ENCODE measurements at places on chromosomes 4 and X.

GRCh38 chrX:16114611-16115010 is 8.8 kb upstream of the GRPR start:
- no peak for DNase-seq

GRCh38 chrX:135213200-135213844 is 38.5 kb upstream of the ETDA start:
- no peak for DNase-seq

DNA sequence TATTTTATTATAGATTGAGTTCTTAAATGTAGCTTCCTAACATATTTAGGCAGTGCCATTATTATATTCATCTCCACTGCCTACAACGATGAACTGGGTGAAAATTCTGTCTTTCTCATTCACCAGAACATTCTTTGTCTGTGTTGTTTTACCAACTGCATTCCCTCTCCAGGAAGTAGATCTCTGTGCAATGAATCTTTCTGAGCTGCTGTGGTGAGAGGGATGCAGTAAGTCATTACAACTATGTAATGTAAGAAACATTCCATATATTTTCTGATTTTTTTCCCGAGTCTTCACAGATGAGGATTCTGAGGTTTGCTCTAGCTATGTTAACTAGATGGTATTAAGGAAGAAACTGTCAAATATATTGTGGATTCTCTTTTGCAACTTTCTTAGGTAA is 811.9 kb upstream of the PCDH7 start:
- no peak for DNase-seq

- DNase-seq = no peak
Observed at GRCh38 chrX:153725039-153725831, 579 bp downstream of the ABCD1 start.

DNA sequence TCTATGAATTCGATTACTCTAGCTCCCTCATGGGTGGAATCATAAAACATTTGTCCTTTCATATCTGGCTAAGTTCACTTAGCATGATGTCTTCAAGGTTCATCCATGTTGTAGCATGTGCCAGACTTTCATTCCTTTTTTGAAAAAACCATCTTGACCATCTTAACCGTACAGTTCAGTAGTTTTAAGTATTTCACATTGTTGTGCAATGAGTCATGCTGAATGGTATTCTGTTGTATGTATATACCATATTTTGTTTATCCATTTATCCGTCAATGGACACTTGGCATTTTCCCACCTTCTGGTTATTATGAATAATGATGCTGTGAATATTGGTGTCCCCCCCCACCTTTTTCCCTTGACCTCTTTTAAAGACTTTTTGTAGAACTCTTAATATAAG is 72.4 kb upstream of the TLR2 start:
- no peak for DNase-seq

DNA sequence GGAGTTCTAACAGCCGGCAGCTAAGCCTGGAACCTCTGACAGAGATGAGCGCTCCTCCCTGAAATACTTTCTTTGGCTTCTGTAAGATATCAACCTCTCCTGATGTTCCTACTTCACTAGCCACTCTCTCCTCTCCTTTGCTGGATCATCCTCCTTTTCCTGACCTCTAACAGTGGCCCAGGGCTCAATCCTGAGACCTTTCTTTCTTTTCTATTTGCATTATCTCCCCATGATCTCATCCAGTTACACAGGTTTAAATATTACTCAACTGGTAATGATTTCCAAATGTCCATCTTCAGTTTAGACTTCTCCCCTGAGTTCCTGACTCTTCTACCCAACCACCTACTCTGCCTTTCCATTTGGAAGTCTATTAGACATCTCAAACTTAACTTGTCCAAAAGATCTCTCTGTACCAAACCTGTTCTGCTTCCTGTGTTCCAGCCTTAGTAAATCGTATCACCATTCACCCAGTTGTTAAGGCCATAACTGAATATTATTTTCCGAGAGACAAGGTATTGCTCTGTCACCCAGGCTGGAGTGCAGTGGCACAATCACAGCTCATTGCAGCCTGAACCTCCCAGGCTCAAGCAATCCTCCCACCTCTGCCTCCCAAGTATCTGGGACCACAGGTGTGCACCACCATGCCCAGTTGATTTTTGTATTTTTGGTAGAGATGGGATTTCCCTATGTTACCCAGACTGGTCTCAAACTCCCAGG is 41.1 kb downstream of the RFC1 start:
- no peak for DNase-seq

- no peak for DNase-seq
Observed at GRCh38 chr4:2886622-2887021, 43.0 kb downstream of the ADD1 start.

DNA sequence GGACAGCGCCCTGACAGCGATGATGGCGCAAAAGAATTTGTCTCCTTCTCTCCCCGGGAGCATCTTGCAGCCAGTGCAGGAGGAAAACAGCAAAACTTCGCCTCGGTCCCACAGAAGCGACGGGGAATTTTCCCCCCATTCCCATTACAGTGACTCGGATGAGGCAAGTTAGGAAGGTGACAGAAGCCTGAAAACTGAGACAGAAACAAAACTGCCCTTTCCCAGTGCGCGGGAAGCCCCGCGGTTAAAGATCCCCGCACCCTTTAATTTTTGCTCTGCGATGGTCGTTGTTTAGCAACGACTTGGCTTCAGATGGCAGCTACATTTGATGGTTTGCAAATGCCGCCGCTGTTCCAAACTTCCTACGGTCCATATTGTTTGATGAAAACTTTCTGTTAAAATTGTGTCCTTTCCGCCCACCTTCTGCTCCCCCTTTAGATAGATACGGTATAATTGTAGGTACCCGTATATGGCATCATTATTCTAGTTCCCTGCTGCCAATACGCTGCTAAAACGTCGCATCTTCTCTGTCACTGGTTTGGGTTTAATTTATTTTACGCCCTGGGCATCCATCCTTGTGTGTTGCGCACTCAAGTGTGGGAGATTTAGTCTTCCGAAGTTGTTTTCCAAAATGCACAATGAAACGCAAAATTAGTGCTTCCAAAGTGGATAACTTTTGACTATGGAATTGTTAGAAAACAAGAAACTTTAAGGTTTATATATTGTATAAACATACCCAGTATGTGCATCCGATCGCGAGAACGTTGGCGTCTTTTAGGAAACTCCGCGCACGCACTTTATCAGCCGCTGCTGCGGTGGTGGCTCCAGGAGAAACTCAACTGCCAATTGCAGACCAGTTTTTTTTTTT is 1.5 kb downstream of the ATOH1 start:
- DNase-seq = no peak

- DNase-seq = no peak
Observed at GRCh38 chr4:40686081-40686913, 56.6 kb upstream of the RBM47 start.

DNA sequence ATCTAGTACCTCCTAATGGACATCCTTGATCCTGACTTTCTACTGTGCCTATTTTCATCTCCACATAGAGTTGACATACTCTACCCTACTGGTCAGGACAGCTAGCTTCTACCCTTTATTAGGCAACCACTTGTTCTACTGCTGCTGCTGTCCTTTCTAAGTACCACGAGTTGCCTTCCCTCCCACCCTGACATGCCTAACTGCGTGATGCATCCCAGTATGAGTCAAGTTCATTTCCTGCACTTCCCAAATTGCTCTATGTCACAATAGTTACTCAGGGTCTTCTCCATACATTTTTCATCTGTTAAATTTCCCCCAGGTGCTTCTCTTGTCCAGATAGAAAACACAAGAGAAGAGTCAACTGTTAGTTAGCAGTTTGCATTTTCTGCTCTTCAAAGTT is 133.4 kb downstream of the TBC1D19 start:
- DNase-seq = no peak

DNA sequence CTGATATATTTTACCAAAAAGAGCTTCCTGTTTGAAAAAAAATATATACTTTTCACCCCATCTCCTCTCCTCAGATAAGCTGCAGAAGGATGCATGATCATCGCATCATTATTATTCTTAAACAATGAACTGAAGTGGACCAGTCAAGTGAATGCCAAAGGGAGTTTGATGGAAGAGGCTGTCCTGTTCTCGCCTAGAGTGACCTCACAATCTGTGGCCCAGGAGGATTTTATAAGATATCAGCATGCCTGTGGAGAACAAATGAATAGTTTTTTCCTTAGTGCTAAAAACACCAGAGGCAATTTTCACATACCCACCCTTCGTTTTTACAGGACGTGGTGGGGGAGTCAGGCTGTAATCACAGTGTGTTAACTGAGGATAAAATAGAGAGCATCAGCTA is 112.7 kb downstream of the USP46 start:
- no peak for DNase-seq
